ENCODE measurements at places on chromosomes 7 and 10.

GRCh38 chr7:24521917-24522623, 51.2 kb upstream of the PALS2 start:
- DNase-seq = no peak

DNA sequence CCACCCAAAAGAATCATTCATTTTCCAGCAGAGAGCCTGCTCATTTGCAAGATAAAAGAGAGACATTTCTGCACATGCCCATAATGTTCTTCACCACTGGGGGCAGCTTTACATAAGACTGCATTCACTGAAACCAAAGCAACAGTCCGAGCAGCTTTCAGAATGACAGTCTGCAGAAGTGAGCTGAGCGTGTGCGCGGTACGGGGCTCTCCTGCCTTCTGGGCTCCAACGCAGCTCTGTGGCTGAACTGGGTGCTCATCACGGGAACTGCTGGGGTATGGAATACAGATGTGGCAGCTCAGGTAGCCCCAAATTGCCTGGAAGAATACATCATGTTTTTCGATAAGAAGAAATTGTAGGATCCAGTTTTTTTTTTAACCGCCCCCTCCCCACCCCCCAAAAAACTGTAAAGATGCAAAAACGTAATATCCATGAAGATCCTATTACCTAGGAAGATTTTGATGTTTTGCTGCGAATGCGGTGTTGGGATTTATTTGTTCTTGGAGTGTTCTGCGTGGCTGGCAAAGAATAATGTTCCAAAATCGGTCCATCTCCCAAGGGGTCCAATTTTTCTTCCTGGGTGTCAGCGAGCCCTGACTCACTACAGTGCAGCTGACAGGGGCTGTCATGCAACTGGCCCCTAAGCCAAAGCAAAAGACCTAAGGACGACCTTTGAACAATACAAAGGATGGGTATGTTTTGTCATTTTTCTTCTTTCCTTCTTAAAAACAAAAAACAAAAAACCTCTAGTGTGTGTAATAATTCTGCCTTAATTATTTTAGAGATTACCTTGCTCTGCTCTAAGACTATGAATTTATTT, at the start of gene LRRTM3:
Gene LRRTM3, plus strand, starts transcription at position 141 of the 820 bp plus-strand sequence.
- DNase-seq = peak; percentile 55

GRCh38 chr10:29482591-29483431, 152.0 kb downstream of the SVIL start:
- no peak for DNase-seq

- DNase-seq = no peak
Measured at GRCh38 chr10:126222736-126223511, 165.4 kb downstream of the ADAM12 start.

DNA sequence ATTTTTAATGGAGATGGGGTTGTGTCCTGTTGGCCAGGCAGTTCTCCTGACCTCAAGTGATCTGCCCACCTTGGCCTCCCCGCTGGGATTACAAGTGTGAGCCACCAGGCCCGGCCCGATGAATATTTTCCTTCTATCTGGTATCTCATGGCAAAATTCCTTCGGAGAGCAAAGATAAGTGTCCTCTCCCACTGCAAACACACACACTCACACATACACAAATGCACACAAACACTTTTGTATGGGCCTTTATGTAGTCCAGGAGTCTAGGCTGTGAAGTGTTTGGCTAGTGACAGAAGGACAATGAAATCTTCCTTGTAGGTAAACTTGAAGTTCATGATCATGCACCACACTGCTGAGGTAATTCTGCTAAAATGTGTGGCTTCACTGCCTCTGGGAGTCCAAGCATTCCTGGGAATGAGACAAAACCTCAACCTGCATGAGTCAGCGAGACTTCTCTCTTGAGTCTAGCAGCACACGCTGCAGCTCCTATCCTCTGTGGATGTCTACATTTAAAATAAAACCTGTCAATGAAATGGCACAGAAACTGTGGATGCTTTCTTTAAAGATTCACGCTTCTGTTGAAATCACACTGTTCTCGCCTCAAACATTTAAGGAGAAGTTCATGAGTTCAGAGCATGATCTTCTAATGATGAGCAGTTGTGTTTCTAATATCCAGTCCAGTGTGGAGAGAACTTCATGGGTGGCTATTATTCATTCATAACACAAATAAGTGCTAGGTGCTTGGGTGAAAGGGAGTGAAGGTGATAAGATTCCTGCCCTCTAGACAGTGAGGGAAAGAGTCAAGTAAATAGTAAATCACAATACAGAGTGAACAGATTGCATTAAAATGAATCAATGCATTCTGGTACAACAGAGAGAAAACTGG, 96.5 kb downstream of the NRP1 start:
- peak; percentile 96 for DNase-seq

DNA sequence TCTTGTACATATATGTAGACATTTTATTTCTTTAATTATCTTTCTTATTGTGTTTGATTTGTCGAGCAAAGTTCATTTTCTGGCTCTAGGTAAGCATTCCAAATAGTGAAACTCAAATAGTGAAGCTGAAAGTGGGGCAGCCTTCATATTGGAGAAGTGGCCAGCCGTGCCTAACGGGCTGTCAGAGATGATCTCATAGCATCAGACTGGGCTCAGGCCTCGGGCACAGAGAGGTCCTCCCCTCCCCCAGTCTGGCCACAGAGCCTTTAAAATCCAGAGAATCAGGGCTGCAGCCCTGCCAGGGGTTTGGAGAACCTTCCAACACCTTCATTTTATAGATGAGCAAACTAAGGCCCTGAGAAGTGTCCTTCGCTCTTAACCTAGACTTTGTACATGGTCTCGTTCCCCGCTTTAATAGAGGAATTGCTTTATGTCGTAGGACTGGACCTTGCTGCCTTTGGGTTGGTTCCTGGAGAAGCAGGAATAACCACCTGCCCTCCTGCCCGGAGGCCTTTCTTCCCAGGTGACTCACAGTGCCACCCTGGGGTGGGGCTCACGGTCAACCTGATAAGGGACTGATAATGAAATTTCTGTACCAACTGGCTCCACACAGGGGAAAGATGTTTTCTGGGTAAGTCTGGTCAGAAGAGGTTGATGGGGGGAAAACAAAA, 7.3 kb downstream of the TSPAN15 start:
- DNase-seq = no peak

- no peak for DNase-seq
Measured at GRCh38 chr10:49404321-49404878, 8.5 kb upstream of the DRGX start.

DNA sequence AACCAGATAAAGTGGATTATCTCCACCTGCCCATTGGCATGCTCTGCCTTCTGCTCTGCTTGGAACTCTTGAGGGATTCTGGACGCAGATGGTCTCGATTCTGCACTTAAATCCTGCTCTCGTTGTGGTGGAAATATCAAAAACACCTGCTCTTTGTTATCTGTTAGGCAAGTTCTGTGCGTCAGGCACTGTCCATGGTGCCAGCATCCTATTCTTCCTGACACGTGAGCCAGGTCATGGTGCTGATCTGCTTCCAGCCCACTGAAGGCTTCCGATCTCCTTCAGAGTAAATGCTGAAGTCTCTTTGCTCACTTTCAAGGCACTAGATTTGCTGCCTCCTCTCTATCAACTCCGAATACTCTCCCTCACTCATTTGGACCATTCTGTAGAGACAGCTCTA, 505.6 kb downstream of the HTR7 start:
- DNase-seq = no peak

GRCh38 chr7:33650828-33651227, 254.5 kb upstream of the BMPER start:
- no peak for DNase-seq

- peak; percentile 37 for DNase-seq
Measured at GRCh38 chr7:116173051-116174028, 37.0 kb upstream of the TES start.

GRCh38 chr7:132876576-132876975, 205.3 kb downstream of the CHCHD3 start:
- no peak for DNase-seq

Measured in Caki2 (cell line).